ENCODE measurements at places on chromosomes 12 and 14. TPM values are rescaled to one million over a fixed set of nuclear protein-coding genes. Genes with fewer than 3 reads are reported as not detected.

GRCh38 chr12:22658214-22658613 lies 33.2 kb downstream of the ETNK1 start:
- DNase-seq = peak; percentile 3

DNA sequence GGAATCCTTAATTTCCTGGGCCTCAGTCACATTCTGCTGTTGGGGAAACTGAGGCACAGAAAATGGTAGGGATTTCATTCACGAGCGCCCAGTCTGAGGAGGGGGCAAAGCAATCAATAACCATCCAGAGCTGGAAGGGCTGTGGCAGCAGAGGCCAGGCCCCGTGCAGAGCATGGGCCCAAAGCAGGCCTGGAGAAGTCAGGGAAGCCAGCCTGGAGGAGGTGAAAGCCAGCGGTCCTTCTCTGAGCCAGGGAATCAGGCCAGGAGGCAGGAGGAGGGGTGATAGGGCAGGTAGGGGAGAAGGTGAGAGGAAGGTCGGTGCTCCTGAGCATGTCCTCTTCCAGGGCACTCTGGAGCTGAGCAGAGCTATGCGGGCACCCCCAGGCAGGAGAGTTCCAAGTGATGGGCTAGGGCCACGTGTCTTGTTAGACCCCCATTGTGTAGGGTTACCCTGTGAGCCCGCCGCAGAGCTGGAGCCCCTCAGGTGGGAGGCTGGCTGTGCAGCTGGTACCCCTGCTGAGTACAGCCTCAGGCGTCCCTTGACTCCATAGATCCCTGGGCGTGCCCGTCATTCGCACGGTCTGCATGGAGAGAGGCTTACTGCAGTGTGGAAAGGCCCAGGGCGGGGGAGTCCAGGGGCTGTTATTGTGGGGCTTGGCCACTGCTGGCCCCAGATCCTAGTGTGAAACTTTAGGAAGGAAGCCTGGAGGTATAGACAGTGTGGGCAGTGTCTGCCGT lies 4.8 kb downstream of the TNFAIP2 start:
- no peak for DNase-seq

DNA sequence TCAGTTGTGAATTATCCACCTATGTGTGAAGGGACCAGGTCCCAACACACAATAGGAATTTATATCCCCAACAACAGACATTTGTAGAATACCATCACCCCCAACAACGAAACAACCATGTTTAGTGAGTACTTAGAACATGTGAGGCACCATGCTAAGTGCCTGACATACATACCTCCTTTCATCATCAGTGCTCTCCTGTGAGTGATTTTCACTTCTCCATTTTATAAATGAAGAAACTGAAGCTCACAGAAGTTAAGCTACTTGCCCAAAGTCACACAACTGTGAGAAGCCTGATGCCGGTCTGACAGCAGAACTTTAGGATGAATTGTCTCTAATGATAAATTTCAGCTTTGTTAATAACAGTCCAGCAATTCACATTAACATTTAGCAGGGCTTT lies 35.4 kb downstream of the SPTB start:
- DNase-seq = no peak

GRCh38 chr12:125324861-125325490 lies 259.7 kb downstream of the AACS start:
- DNase-seq = no peak

GRCh38 chr12:99381992-99382391 lies 265.6 kb upstream of the GARIN6 start:
- DNase-seq = no peak

DNA sequence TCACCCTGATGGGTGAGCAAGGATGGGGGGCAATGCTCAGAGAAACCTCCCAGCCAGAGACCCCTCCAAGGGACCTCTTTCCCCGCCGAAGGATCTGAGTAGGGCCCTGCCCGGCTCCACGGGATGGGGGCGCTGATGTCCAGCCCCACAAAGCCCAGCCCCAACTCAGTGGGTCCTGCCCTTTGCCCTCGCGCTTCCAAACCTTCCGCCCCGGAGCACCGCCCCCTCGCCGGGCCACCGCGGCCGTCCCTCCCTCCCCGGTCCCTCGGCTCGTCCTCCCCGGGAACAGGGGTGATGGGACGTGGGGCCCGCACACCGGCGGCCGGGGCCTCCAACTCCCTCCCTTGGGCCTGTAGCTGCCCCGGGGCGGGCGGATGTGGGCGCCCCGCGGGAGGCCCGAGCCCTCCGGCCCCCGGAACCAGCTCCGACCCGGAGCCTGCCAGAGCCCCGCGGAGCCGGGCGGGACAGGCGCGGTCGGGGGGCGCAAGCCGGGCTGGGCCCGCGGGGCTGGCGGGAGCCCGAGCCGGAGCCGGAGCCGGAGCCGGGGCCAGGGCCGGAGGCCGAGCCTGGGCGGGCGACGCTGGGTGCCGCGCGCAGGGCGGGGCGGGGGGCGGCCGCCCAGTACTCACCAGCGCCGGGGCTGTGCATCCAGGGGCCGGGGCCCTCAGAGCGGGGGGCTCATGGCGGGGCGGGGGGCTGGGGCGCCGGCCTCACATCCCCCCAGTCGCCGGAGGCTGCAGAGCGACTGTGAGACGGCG lies 386 bp downstream of the HDAC7 start:
- DNase-seq = peak; percentile 21

DNA sequence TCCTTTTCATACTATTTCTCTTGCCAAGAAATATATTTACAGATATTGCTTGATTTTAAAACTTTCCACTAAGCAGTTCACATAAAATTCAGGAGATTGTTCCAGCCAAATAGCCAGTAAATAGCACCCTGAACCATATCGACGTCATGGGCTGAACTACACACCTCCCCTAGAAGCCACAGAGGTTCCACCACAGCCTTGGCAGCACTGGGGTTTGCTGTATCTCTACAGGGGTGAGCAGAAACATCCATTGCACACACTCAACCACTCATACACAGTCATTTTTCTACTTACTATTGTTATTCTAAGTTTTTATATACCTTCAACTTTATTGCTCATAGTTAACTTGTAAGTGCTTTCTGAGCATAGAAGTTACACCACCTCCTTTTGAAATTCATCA lies 8.1 kb upstream of the EIF2S3B start:
- no peak for DNase-seq

GRCh38 chr14:32226056-32226455 lies 23.0 kb upstream of the RNU6-8 start:
- DNase-seq = no peak

AKAP6 gene
- total RNA-seq = 2.3 TPM

DNA sequence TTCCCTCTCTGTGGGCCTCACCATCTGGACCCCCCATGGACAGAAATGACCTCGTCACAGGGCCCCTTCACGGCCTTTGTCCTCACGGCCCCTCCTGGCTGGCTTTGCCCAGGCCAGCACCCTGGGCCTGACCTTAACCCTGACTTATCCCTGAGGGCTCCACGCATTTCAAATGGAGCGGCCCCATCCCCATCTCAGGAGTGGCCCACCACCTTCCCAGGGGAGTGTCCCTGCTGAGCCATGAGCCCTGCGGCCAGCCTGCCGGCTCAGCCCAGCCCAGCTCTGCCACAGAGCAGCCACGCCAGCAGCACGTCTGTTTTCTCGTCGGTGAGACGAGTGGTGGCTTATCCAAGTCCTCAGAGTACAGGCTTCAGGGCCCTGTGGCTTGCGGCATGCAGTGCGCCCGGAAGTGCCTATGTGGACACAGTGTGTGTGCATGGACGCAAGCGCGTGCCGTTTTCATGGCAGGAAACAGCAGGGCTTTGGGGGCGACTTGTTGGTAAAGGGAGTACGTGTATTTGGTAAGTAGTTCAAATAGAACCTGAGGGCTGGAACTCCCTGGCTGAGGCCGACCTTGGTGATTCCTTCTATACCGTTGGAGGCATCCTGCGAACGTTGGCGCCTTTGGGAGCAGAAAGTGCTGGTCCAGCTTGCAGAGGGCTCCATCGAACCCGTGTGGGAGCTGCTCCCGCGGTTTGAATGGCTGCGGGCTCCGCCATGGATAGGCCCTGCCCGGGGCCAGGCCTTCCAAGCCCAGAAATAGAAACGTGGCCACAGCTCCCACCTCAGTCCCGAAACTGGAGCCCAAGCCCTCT lies 52.1 kb downstream of the LRCOL1 start:
- no peak for DNase-seq

WSCD2 gene
- not detected for total RNA-seq

DENND5B gene
- 8.3 TPM for total RNA-seq

ZDHHC22 gene
- total RNA-seq = 0.03 TPM

- no peak for DNase-seq
Measured at GRCh38 chr12:6821591-6822425, at the start of gene GPR162. TSS of gene GPR162 (plus strand) at chr12:6821821. CDS start at chr12:6823899, 2,078 bp downstream.

GRCh38 chr14:54771411-54772027 lies 131.1 kb downstream of the GCH1 start:
- no peak for DNase-seq

GRCh38 chr12:6277982-6278438 lies 32.5 kb upstream of the PLEKHG6 start:
- no peak for DNase-seq

- DNase-seq = no peak
Measured at GRCh38 chr14:88562532-88562830, 356 bp upstream of the ZC3H14 start.

ITGA7 gene
- 10.7 TPM for total RNA-seq

GRCh38 chr14:104876251-104876699 lies 11.2 kb downstream of the CEP170B start:
- DNase-seq = peak; percentile 16

IFNG-AS1 gene
- total RNA-seq = not detected

- DNase-seq = no peak
Measured at GRCh38 chr12:106721915-106722314, 52.6 kb upstream of the RIC8B start.

GRCh38 chr12:49538510-49539403 lies at the start of gene KCNH3:
TSS of gene KCNH3 (plus strand) at chr12:49539030. CDS start at chr12:49539417, 387 bp downstream.
- peak; percentile 76 for DNase-seq

GRCh38 chr12:32069071-32069470 lies 37.6 kb upstream of the BICD1 start:
- DNase-seq = peak; percentile 62

GRCh38 chr14:102907980-102908730 lies 14.3 kb upstream of the AMN start:
- no peak for DNase-seq
